ENCODE measurements at places on chromosomes 1 and 21. TPM values are rescaled to one million over a fixed set of nuclear protein-coding genes. Genes with fewer than 3 reads are reported as not detected.

PUM1 gene
- 113 TPM for total RNA-seq

- no peaks in the 10 kb centered on the region for H3K36me3 ChIP-seq
- DNase-seq: no peak
- H3K4me1 ChIP-seq: peaks cover 5% of the 10 kb centered on the region
- peaks cover 30% of the 10 kb centered on the region for H3K27me3 ChIP-seq
- no peak within 1 kb of the TSS for H3K27ac ChIP-seq
Observed at GRCh38 chr1:190477762-190478148, at the start of gene BRINP3. Gene BRINP3, minus strand, starts transcription at chr1:190477864.

DNA sequence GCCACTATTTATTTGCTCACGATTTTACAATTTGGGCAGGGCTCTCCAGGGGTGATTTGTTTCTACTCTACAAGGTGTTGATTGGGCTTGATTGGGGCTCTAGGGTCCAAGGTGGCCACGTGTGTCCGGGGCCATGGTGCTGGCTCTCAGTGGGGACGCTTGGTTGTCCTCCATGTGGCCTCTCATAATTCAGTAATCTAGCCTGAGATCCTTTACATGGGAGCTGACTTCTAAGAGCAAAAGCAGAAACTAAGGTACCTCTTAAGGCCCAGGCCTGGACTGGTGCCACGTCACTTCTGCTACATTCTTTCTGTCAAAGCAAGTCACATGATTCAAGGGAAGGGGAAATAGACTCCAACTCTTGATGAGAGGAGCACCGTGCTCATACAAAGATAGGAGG is 8.1 kb upstream of the PSRC1 start:
- H3K27ac ChIP-seq: no peak overlapping the region
- peaks cover 32% of the 10 kb centered on the region for H3K27me3 ChIP-seq
- no peaks in the 10 kb centered on the region for H3K36me3 ChIP-seq
- no peak overlapping the region for H3K4me3 ChIP-seq
- H3K4me1 ChIP-seq: peaks cover 3% of the 10 kb centered on the region

- peaks cover 38% of the 10 kb centered on the region for H3K4me1 ChIP-seq
- H3K4me3 ChIP-seq: no peak overlapping the region
- no peaks in the 10 kb centered on the region for H3K27me3 ChIP-seq
Observed at GRCh38 chr1:181126871-181127587, 38.5 kb downstream of the IER5 start.

PADI4 gene
- total RNA-seq: 0.45 TPM

- H3K36me3 ChIP-seq: no peaks in the 10 kb centered on the region
- no peak overlapping the region for H3K27ac ChIP-seq
- H3K4me1 ChIP-seq: no peaks in the 10 kb centered on the region
- H3K27me3 ChIP-seq: no peaks in the 10 kb centered on the region
- no peak overlapping the region for H3K4me3 ChIP-seq
- no peak for DNase-seq
Observed at GRCh38 chr21:16211339-16212303, 481.8 kb downstream of the USP25 start.

CLK2 gene
- total RNA-seq: 108 TPM

FTCD gene
- total RNA-seq: not detected

GRCh38 chr1:57590978-57591377 is 167.1 kb upstream of the DAB1 start:
- H3K27me3 ChIP-seq: no peaks in the 10 kb centered on the region
- no peak for DNase-seq
- no peak overlapping the region for H3K4me3 ChIP-seq
- no peaks in the 10 kb centered on the region for H3K36me3 ChIP-seq

LCE3E gene
- total RNA-seq: not detected

DNA sequence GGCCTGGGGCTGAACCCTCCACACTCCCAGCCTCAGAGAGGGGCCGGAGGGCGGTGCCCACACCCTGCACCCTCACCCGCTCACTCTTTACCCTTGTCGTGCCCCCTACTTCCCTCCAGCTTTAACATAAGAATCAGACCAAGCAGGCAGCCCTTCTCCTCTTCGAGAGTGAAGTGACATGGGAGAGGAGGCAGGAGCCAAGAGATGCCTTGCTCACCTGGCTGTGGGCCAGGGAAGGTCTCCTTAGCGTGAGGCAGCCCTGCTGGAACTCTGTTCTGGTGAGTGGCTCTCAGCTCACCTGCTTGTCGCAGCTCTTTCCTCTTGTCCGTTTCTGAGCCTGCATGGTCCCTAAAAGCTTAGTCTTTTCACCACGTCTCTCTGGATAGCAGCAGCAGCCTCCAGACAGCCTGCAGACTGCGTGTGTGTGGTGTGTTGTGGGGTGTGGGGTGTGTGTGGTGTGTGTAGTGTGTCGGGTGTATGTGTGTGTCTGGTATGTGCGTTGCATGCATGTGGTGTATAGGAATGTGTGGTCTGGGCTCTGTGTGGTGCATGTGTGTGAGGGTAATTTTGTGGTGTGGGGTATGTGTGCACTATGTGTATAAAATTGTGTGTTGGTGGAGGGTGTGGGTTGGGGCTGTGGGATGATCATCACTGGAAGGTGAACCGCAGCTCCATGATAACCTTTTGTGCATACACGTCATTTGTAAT is 86.7 kb downstream of the CCDC185 start:
- H3K4me1 ChIP-seq: no peaks in the 10 kb centered on the region
- no peak overlapping the region for H3K27ac ChIP-seq
- DNase-seq: no peak
